ENCODE measurements at places on chromosomes 7 and 10.
A peak's percentile ranks its signal among the peaks of the same experiment; 100 is the strongest.

- no peak for DNase-seq
These were observed 20.4 kb upstream of the INSYN2A start for GRCh38 chr10:127216786-127217185.

DNA sequence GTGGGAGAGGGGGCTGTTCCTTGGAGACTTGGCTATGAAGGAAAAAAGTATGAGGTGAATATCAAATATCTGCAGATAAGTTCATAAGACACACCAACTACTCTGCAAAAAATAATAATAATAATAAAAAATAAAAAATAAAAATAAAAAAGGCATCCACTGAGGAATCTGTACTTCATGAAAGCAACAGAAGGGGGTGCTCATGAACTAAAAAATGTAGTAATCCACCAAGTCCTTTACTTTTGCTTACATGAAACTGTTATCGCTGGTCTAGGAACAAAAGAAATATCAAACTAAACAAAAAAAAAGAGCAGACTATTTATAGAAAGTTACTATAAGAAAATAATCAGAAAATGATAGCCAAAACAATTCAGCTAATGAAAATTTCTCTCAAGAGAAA is 579.0 kb downstream of the PHTF2 start:
- DNase-seq: no peak

- no peak for DNase-seq
These were observed 26.6 kb upstream of the WNT8B start for GRCh38 chr10:100436255-100436654.

GRCh38 chr7:127392182-127392565 is 334 bp downstream of the ZNF800 start:
- DNase-seq: peak; percentile 81

GRCh38 chr7:17743316-17743715 is 197.0 kb downstream of the SNX13 start:
- DNase-seq: no peak

DNA sequence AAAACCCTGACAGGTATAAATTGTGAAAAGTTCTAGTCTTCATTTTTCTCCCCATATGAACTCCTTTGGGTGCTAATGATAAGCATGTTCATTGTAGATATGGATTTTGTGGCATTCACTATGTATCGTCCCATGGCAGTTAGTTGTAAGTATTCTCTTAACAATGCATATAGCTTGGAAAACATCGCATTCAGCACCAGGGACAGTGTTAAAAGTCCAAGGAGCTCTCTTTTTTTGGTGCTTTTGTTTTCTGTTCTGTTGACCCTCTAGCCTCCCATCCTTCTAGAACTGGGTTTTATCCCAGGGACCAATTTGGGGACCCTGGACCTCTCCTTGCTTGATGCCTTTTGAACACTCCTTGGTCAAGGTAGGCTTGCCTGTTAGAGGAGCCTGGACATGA is 37.7 kb downstream of the INSYN2A start:
- DNase-seq: no peak

- DNase-seq: no peak
These were observed 44.2 kb upstream of the FHIP2A start for GRCh38 chr10:114777415-114777814.

GRCh38 chr7:94957061-94957460 is 49.7 kb downstream of the PPP1R9A start:
- DNase-seq: no peak

DNA sequence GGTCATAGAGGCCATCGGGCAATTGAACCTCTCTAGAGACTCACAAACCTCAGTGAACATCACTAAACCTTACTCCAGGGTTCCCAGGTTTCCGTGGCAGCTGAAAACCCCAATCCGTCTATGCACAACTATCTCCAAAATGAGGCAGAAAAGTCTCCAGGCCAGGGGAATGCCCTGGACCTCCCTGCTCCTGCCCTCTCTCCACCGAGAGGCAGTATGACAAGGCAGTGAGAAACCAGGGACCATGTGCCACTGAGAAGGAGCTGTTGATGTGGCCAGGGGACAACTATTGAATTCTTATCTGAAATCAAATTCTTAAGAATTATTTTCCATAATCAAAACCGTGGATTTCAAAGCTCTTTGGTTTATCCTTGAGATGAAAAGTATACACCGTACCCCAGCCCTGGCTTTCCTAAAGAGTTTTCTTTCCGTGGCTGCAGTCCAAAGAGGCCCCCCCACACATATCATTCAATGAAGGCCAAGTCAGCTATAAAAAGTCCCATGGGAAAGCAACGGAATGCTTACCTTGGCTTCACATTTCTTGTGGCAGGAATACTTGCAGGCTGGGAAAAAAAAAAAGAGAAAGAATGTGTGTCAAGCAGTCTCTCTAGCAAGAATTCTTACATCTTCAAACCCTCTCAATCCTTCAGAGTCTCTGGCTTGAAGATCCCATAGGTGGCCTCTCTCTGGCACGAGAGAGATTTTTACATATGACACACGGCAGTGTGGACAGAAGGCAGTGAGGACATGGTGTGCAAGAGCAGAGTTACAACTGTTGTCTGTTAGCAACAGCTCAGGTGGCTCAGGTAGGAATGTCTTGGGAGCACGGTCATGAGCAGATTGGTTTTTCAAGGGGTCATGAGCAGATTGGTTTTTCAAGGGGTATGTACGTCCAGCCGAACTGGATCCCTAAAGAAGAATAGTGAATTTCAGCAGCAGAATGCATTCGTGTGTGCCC is 75.2 kb downstream of the TNS3 start:
- DNase-seq: no peak

DNA sequence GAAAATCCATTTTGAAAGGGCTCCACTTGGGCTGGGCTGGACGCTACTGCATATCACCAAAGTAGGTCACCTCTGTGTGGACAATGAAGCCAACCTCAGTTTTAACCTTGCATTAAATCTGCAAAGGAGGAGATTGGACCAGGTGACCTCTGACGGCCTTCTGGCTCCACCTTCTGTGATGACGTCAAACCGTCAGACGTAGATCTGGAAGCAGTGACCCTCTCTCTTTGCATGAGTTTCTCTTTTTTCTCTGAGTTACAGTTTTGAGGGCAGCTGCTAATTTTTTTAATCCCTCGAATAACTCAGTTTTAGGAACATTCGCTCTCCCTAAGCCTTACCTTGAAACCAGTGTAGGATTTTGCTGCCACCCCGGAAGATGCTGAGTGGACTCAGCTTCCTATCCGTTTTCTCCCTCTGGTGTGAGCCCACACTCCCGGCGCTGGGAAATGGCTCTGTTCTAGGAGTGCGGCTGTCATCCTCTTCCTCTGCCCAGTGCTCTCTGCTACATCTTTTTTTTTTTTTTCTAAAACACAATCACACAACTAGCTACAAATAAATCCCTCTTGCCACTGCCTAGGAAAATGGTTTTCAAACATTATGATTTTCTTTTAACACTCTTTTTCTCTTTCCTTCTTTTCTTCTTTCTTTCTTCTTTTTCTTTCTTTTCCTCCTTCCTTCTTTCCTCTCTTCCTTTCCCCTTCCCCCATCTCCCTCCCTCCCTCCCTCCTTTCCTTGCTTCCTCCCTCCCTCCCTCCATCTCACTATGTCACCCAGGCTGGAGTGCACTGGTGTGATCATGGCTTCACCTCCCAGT is 27.7 kb upstream of the NMT2 start:
- DNase-seq: no peak

DNA sequence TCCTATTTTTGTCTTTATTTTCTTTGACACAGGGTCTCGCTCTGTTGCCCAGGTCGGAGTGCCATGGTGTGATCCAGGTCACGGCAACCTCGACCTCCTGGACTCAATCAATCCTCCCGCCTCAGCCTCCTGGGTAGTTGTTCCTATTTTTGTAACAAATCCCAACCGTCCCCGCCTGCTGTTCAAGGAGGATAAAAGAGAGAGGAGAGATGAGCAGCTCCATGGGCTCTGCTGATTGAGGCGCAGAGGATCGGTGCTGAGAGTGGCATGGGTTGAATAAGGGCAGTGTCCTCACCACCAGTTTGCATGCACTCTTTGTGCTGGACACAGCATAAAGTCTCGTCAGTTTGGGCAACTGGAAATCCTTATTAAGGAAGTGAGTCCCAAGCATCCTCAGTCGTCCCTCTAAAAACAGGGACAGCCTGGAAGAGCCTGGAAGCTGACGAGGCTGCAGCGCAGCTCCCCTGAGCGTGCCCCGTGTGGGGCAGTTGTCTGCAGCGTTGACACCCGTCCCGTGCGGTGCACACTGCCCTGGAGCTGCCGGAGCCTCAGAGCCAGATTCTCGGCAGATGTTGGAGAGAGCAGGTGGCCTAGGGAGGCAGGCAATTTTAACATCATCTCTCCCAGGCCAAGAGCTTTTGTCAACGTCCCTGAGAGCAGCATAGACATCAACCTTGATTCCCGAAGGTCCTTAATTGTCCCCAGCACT is 404.2 kb upstream of the RNF32 start:
- no peak for DNase-seq

DNA sequence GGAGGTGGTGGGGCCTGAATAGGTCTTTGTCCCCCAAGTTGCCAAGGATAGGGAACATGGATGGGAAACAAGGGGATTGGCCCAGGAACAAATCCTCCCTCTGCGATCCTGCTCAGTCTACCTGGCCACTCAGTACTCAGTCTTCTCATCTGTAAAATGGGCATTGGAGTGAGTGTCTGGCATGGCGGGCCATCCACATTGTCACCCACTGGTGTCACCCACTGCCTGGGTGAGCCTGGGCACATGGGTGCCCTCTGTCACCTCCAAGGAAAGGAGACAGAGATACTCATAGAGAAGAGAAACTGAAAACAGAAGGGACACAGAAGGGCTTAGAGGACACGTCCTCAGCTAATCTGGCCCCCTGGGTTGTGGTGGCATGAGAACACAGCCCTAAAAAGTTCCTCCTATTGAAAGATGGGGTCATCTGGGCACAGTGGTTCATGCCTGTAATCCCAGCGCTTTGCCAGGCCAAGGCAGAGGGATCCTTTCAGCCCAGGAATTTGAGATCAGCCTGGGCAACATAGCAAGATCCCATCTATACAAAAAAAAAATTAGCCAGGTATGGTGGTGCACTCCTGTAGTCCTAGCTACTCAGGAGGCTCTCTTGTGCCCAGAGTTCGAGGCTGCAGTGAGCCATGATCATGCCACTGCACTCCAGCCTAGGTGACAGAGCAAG is 12.5 kb upstream of the TNRC18 start:
- DNase-seq: no peak

- DNase-seq: peak; percentile 36
These were observed 37.0 kb downstream of the RPA3 start for GRCh38 chr7:7681191-7681935.

GRCh38 chr7:156184164-156184563 is 371.9 kb upstream of the SHH start:
- no peak for DNase-seq

GRCh38 chr7:1936531-1937251 is 266.6 kb downstream of the ELFN1 start:
- DNase-seq: no peak

- DNase-seq: no peak
These were observed 245.5 kb downstream of the REEP3 start for GRCh38 chr10:63766745-63767137.

DNA sequence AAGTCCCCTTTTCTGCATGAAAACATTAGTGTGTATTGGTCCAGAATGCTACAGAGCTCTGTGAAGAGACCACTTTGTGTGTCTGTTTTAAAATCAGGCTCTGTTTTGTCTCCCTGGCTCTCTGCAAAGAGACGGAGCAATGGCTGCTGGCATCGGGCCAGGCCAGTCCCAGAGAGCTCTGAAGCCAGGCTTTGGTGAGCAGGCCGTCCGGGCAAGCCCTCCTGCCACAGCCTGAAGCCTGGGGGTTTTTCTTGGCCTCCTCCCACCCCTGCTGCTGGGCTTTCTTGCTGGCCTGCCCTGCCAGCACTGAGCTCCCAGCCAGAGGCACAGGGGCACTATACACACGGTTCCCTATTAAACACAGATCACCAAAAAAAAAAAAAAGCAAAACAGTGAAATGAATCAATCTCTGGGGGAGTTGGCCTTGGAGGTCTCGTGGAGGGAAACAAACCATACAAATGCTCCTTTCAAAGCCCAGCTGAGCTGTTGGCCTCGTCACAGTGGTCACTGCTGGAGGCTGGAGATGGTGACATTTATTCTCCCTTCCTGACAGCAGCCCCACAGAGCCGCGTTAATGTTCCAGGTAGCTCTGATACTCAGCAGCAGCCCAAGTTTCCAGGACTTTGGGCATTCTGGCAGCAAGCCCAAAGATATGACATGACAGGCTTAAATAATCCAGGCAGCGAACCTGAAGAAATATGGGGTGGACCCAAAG is 237.2 kb downstream of the TCF7L2 start:
- DNase-seq: no peak

DNA sequence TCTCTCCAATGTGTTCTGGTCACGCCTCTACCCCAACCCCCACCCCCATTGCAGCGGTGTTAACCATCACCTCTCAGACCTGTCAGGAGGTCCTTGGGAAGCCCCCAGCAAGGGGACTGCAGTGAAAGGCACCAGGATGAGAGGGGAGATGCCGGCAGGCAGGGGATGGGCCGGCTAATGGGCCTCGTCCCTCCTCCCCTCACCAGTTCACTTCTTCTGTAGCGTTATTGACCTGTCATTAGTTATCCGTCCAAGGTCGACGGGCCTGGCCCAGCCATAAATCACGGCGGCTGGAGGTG is 18.8 kb downstream of the POLL start:
- no peak for DNase-seq

DNA sequence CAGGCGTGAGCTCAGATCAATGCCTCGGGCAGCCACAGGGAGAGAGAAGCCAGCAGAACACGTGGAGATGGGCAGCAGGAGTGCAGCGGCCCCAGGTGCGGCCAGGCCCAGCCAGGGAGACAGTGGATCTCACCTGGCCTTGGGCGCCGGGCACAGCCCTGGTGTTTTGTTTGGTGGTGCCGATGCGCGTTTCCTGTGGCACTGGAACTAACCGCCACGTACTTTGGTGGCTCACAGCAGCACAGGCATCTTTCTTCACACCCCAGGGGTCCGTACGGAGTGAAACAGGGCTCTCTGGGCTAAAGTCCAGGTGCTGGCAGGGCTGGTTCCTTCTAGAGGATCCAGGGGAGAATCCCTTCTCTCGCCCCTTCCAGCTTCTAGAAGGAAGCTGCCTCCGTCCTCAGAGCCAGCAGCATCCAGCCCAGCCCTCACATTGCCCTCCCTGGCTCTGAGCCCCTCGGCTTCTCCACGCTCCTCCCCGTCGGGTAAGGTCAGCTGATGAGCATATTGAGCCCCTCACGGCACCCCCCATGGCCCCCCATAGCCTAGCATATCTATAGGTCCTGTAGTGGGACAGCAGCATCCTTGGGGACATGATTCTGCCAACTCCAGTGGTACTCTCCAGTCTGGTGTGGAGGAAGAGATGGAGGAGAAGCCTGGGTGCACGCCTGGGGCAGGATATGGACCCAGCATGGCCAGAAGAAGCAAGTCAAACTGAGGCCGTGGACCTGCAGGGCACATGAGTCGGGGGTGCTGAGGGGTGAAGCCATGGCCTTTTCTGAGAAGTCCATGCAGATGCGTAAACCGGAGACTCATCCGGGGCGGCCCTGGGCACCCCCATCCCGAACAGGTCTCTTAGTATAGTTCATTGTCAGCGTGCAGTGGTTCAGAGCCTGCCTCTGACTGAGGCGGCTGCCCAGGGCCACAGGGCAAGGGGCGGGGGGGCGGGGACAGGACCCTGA is 43.4 kb upstream of the PPP2R2D start:
- no peak for DNase-seq

GRCh38 chr10:24382596-24382978 is 173.6 kb downstream of the KIAA1217 start:
- peak; percentile 26 for DNase-seq
